Sigmoid colon (tissue), 7 donors: ENCODE measurements at places on chromosomes 2 and 18. TPM values are rescaled to one million over a fixed set of nuclear protein-coding genes. Genes with fewer than 3 reads are reported as not detected.

POTEI gene
- total RNA-seq, result not detected

SLC30A3 gene
- 0.28 TPM for total RNA-seq

TRIP12 gene
- total RNA-seq, result 154 TPM

GRCh38 chr2:172279813-172280212 lies 147.6 kb upstream of the ITGA6 start:
- no peak for DNase-seq
